ENCODE measurements at places on chromosomes 16 and 17.

GRCh38 chr17:64276961-64277505, 14.0 kb upstream of the TEX2 start:
- DNase-seq, result no peak

DNA sequence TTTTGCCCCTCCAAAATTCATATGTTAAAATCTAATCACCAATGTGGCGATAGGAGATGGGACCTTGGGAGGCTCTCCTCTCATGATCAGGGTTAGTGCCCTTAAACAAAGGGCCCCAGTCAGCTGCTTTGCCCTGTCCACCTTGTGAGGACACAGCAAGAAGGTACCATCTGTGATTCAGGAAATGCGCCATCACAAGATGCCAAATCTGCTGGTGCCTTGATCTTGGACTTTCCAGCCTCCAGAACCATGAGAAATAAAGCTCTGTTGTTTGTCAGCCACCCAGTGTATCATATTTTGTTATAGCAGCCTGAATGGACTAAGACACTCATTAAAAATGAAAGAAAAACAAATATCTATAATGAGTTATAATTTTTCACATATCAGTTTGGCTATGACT, 63.0 kb upstream of the NKD1 start:
- DNase-seq, result no peak

DNA sequence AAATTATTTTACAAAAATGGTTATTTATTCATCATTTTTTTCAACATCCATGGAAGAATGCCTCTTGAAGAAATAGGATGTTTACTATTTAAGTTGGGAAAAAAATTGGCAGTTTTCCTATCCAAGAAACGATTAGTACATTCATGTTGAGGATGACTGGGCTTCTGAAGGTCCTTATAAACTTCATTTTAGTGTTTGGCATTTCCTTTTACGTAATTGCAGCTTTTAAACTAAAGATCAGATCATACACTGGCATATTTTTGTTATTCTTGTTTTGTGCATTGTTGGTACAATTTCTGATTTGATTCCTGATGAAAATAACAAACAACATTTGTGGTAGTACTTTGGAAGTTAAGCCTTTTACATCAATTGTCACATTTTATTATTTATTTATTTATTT, 11.5 kb downstream of the KCNJ16 start:
- no peak for DNase-seq

DNA sequence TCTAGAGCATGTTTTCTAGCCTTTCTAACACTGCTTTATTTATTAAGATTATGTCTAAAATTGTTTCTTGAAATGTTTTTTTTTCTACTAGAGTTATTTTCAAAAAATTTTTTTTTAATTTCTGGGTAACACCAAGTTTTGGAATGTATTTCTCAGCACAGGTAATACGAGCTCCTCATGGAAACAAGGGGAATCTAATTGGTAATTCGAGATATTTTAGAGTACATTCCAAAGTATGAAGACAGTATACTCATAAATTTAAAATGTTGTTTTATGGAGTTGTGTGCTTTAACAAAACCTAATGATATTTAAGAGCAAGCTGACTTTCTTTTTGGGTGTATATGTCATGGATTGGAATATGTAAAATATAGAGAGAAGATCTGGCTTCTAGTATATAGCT, 42.4 kb downstream of the OMG start:
- no peak for DNase-seq

DNA sequence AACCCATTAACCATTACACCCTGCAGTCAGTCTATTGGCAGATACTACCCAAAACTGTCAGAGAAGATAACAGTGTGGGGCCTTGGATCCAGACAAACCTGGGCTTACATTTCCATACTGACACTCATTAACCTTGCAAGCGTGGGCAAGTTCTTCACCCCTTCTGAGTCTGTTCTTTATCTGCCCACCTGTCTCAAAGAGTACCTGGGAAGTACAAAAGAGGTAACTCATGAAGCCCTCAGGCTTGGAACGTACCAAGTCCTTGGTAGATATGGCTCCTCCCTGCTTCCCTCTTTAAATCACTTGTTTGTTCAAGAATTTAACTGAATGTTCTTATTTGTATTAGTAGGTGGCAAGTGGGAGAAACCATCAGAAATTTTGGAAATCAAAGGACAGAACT, 2.5 kb upstream of the IGSF6 start:
- no peak for DNase-seq

DNA sequence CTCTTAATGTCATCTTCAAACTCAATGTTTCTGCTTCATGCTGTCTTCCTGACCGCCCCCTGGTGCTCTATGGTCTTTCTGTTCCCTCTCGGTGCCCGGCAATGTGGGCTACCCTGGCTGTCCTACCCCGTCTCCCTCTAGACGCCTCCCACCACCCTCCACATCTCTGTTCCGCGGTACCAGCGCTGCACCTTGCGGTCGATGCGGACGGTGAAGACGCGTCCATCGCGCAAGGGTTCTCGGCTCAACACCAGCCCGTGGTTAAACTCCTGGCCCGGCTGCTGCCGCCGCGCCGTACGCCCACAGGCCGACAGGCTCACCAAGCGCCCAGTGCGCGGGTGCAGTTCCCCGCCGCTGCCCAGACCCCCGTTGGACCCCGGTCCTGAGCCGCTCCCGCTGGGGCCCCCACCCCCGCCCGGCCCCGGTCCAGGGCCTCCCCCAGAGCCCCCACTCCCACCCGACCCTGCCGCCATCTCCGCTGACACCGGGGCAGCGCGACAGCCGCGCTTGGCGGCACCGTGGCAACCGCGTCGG, at the start of gene NEURL4:
Gene NEURL4 (minus strand): TSS at position 496 of the 534 bp plus-strand sequence. CDS start 23 bp downstream, at position 473.
- no peak for DNase-seq

DNA sequence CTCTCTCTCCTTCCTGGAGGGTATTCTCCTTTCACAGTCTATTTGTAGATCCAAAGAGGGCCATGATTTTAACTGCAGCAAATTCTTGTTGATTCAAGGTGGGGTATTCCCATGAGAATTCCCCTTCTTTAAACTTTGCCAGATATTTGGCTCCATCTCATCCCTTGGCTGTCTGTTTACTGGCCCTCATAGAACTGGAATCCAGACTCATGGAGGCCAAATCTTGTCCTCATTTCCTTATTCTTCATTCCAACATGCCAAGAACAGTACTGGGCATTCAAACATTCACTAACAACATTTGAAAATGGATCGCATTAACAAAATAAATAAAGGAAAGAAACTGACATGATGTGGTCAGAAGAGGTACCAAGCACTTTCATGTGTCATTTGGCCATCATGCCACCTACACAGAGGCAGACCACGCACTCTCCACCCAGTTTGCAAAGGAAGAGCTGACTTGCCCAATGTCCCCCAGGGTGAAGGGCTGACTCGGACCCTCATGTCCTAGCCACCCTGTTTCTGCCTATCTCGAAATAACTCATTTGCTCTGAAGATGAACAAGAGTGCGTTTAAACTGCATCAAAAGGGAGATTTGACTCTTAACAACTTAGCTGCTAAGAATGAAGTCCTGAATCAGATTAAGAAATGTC, 23.1 kb upstream of the SLC35B1 start:
- no peak for DNase-seq

- DNase-seq, result no peak
These were observed 775 bp downstream of the SPIRE2 start for GRCh38 chr16:89828870-89829629.

- DNase-seq, result no peak
These were observed 106.8 kb upstream of the CHMP6 start for GRCh38 chr17:80884811-80885210.

GRCh38 chr17:83062011-83062817, 17.2 kb upstream of the METRNL start:
- no peak for DNase-seq

GRCh38 chr16:58515871-58516767, 802 bp downstream of the SETD6 start:
- DNase-seq, result no peak

GRCh38 chr16:17945080-17945601, 391.4 kb downstream of the NPIPA8 start:
- DNase-seq, result no peak

DNA sequence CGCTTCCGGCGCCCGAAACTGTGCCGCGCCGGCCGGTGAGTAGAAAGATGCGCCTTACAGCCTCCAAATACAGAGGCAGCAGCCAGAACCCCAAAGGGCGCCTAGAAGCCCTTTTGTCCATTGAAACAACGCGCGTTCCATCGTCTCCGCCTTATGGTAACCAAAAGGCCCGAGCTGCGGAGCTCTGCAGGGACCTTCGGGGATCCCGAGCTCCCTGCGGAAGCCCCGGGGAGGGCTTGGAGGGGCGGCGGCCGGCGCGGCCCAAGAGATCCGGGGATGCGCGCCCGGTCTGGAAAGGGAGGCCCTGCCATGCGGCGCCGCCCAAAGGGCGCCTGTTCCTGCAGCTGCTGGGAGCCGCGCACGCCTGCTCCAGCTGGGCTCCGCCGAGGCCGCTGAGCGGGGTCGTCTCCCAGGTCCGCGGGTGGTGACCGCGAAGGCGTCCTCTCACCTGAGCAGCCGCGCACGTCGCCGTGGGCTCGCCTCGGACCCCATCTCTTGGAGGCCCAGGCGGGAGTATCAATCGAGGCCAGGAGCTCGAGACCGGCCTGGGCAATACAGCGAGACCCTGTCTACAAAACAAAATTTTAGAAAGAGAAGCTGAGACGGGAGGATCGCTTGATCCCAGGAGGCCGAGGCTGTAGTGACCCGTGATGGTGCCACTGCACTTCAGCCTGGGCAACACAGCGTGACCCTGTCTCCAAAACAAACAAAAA, 742 bp upstream of the FBXO31 start:
- no peak for DNase-seq
